ENCODE measurements at places on chromosomes 12 and 14.

GRCh38 chr12:118044075-118044474 lies 16.9 kb downstream of the WSB2 start:
- DNase-seq, result no peak

DNA sequence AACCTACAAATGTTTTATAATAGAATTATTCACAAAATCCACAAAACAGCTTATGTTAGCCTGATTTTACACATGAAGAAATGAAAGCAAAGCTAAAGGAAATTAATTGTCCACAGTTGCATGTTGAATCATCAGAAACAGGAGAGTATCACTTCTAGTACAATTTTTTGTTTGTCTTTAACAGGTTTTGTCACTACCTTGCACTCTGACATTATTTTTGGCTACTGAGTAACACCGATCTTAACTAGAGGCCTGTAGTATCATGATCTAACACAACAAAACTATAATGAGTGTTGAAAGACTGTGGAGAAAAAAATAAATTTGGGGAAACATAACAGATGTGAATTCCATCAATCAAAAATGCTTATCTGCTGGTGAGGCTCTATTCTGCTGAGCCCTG lies 60.1 kb downstream of the TAOK3 start:
- no peak for DNase-seq

GRCh38 chr12:1552171-1552570 lies 42.2 kb downstream of the FBXL14 start:
- DNase-seq, result no peak

GRCh38 chr12:4027412-4027811 lies 154.2 kb upstream of the PARP11 start:
- DNase-seq, result no peak

DNA sequence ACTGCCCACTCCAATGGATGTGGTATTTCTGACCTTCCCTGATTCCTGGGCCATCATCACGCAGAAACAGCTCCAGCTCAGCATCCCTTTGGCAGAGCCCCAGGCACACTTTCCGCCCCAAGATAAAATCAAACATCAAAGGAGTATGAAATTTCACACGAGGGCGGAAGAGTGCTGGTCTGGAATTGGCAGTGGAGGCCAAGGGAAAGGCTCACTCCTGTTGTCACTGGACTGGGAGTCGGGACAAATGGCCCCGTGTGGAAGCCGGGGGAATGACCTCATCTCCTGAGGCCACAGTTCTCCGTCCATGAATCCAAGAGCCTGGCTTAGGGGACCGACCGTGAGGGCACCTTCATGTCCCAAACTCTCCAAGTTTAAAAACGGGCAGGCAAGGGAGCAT lies 40.9 kb downstream of the FZD10 start:
- DNase-seq, result no peak

Data from fibroblast of skin of right quadriceps (primary cell).